ENCODE measurements at places on chromosomes 3 and 15.

GRCh38 chr3:40070816-40071215 lies 238.7 kb upstream of the EIF1B start:
- no peak for DNase-seq

DNA sequence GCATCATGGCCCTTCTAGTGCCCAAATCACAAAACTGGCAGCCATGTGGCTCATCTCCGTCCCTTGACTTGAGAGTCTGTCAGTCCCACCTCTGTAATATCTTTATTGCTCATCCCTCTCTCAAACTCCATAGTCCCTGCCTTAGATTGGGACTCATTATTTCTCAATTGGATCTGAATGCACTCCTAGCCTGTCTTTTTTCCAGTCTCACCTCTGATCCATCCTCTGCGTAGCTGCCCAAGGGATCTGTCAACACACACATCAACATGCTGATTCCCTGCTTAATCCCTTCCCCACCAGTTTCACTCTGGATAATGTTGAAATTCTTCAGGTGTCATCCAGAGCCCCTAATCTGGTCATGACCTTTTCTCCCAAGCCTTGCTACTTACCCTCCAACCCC lies 39.3 kb downstream of the NMNAT3 start:
- no peak for DNase-seq

GRCh38 chr3:157059181-157059580 lies 100.8 kb downstream of the CCNL1 start:
- no peak for DNase-seq

DNA sequence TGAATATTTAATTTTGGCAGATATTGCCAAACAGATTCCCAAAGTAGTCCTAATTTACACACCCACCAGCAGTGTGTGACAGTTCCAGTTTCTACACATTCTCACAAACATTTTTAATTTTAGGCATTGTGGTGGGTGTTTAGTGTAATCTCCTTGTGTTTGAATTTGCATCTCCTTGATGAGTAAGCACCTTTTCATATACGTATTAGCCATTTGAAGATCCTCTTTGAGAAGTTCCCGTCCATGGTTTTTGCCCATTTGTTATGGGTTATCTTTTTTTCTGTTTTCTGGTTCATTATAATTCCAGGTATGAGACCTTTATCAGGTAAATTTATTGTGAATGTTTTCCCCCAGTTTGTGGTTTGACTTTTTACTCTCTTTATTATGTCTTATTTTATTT lies 2.3 kb upstream of the TM4SF19 start:
- no peak for DNase-seq

GRCh38 chr3:179098388-179099077 lies 26.9 kb upstream of the ZMAT3 start:
- no peak for DNase-seq

DNA sequence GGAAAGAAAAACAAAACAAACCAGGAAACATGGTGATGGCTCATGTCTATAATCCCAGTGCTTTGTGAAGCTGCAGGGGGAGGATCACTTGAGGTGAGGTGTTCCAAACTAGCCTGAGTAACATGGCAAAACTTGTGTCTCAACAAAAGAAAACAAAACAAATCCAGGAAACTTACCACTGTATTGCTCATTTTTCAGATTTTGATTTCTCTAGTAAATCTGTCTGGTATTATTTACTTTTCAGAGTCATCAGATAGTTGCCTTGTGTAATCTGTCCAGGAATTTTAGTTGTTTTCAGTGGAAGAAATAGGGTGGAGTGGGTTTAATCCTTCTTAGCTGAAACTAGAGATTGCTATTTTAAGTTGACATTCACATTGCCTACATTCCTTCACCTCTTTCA lies 91.8 kb upstream of the ALCAM start:
- DNase-seq = no peak

All from NCI-H2081 (cell line).